AG20443 (cell line): ENCODE measurements at places on chromosomes 1 and 21.
A peak's percentile ranks its signal among the peaks of the same experiment; 100 is the strongest.

DNA sequence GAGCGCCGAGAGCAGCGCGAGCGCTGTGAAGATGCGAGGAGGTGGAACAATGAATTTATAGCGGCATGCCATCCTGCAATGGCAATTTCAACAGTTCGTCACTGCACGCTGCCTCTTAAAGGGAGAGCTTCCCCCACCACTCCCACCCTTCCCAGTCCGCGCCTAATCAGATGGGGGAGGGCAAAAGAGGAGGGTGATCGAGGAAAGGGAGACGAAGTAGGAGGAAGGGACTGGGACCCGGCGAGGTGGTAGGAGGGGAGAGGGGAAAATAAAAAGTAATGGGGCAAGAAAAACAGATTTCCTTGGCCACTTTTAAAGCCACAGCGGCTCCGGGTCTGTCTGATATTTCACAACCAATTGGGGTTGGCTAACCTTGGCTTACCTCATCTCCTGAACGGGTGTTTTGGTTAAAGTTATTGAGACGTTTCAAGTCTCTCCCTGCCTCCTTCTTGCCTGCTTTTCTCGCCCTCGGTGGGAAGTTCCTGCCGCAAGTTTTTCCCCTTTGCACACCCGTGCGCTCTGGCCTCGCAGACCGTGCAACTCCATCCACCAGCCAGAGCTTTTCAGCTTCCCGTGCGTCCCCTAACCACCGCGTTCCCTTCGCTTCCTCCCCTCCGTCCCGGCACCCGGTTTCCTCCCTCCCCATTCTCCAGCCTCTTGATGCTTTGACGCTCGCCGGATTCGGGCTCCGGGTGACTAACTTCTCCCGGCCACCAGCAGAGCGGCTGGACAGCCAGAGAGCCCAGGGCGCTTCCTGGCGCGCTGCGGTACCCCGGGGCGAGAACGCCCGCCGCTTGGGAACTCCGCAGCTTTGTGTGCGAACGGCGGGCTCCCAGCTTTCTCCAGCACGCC, at the start of gene ADAMTS5:
TSS of gene ADAMTS5 (minus strand) at position 27 of the 852 bp plus-strand sequence. CDS start 697 bp downstream, outside the sequence.
- peak; percentile 83 for DNase-seq

- no peak for DNase-seq
These were observed 22.0 kb upstream of the UHMK1 start for GRCh38 chr1:162475539-162476185.

DNA sequence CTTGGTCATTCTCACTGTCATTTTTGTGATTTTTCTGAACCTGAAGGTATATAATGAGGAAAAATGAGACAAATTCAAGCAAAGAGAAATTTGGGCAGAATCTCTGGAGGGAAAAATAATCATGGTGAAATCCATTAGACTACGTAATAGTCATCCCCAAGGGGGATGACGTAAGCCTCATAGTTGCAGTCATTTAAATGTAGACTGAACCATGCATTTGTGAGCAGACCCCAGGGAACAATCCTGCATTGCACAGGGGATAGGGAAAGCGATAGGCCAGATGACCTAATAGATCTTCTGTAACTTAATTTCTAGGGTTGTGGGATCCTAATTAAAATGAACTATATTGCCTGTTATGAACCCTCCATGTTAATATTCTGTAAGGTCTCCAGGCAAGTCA, 167.4 kb upstream of the C1orf21 start:
- DNase-seq, result no peak

DNA sequence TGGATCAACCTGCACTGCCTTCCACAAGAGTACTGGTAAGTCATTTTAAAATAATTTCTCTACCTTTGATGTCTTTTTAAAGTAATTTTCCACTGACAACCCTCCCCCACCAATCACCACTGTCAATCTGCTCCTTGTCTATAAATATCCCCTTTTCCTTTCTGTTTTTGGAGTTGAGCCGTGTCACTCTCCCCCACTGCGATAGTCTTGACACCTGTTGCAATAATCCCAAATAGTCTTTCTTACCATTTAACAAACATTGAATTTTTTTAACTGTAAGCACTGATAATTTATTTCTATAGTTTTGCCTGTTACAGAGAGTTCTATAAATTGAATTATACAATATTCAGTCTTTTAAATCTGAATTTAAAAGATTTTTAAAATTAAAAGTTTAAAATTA, 420.9 kb downstream of the COL11A1 start:
- no peak for DNase-seq

- no peak for DNase-seq
These were observed 422.6 kb downstream of the AMY1C start for GRCh38 chr1:104172243-104172681.

DNA sequence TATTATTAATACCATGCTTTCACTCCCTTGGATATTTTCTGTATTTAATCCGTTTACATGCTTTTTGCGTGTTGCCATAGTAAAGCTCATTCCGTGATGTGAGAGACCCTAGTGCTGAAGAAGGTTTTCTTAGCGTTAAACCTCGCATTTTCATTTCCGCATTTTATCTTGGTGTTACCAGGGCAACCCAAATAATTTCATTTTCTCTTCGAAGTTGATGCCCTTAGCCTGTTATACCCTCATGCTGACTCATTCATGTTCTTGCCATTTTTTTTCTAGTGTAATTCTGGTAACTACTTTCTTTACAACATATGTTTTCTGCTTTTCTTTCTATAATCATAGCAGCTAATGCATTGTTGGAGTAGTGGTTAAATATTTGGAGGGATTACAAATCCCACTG, 37.2 kb downstream of the LRRC8C start:
- DNase-seq, result no peak

DNA sequence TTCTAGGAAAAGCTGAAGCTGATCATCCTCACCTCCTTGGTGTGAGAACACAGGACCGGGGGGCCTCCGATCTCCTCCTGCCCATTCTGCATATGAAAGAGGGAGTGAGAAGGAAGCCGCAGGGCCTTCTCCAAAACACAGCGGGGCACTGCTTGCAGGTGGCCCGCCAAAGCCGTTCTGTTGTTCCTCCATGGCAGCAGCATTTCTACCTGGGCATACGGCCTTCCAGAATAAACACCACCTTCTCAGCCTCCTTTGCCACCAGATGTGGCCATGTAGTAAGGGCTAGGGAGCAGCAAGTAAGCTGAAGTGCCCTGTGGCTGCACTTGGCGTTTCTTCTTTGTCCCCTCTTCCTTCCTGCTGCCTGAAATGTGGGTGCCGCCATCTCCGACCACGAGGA, 214.9 kb downstream of the TOMM20 start:
- DNase-seq, result no peak
